ENCODE measurements at places on chromosomes 12 and 14. TPM values are rescaled to one million over a fixed set of nuclear protein-coding genes. Genes with fewer than 3 reads are reported as not detected.

DNA sequence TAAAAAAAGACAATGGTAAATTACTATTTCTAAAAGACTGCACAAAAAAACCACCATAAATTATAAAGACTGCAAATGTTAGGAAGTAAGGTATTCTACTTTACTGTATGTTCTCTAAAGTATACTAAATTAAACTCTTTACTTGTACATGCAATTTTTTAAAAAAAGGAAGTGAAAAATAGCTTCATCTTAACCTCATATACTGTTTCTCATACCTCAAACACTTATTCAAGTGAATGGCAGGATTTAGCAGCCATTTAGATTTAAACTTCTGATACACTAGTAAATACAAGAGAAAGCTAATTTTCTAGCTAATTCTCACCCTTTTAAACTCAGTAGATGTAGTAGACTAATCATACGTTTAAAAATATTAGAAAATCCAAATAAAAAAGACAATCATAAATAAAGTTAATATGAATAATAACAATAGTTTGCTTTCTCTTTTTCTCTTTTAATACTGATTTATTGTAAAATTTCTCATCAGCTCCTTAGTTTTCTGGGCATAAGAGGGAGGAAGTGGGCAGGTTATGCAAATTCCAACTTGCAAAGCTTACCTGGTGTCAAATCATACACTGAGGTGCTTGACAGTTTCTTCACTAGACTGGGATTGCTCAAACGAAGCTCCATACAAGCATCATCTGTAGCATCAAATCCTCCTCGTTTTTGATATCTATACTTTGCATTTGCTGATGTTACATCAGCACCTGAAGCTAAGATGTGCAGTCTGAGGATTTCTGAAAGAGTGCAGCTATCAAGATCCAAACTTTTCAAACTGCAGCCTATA, 71.0 kb upstream of the CFL2 start:
- H3K27ac ChIP-seq: no peak overlapping the region
- no peaks in the 10 kb centered on the region for H3K27me3 ChIP-seq
- no peaks in the 10 kb centered on the region for H3K4me1 ChIP-seq

GRCh38 chr12:56192582-56192981, 3.3 kb upstream of the SMARCC2 start:
- no peak overlapping the region for H3K4me3 ChIP-seq
- no peaks in the 10 kb centered on the region for H3K36me3 ChIP-seq
- peaks cover 18% of the 10 kb centered on the region for H3K4me1 ChIP-seq
- no peak overlapping the region for H3K27ac ChIP-seq
- no peaks in the 10 kb centered on the region for H3K27me3 ChIP-seq

GRCh38 chr14:94066089-94066676, 14.8 kb downstream of the DDX24 start:
- peaks cover 51% of the 10 kb centered on the region for H3K4me1 ChIP-seq
- H3K27me3 ChIP-seq: no peaks in the 10 kb centered on the region
- DNase-seq: peak; percentile 69
- H3K4me3 ChIP-seq: no peak overlapping the region
- H3K36me3 ChIP-seq: peaks cover 4% of the 10 kb centered on the region

GRCh38 chr14:24414732-24415420, 14.6 kb downstream of the CBLN3 start:
- peaks cover 25% of the 10 kb centered on the region for H3K4me1 ChIP-seq
- H3K27ac ChIP-seq: no peak overlapping the region
- no peaks in the 10 kb centered on the region for H3K36me3 ChIP-seq

- no peak for DNase-seq
- no peaks in the 10 kb centered on the region for H3K27me3 ChIP-seq
- no peaks in the 10 kb centered on the region for H3K4me1 ChIP-seq
- no peaks in the 10 kb centered on the region for H3K36me3 ChIP-seq
- H3K4me3 ChIP-seq: no peak overlapping the region
Observed at GRCh38 chr12:69645031-69645430, 34.3 kb upstream of the LRRC10 start.

DNA sequence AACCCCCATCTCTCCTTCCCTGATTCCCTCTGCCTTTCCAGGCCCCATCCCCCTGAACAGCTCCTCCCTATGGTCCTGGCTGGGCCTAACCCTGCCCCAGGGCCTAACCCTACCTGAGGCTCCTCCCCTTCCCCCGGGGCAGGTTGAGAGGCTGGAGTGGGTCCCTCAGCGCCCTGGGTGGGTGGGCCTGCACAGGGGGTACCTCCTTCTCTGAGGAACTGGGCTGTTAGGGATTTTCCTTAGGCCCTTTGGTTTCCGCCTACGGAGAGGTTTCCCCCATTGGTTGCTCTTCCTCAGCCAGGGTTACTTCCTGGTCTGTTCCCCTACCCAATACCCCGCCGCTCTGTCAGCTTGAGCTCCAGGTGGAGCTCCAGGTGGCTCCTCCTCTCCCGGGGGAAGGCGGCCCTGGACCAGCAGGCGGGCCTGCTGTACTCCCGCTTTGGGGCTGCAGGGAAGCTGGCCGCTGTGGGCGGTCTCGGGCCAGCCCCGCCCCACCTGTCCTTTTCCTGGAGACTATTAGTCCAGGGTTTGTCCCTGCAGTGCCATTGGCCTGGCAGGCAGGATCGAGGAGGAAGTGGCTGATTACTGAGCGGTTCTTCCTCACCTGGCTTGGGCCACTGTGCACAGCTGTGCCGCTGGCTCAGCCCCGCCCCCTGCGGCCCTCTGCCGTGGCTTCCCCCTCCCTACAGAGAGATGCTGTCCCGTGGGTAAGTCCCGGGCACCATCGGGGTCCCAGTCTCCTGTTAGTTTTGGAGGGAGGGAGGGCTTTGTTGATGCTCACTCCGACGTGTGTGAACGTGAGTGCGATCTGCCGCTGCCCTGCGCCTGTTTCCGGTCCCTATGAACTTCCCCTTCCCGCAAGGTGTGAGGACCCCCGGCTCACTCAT, 2.5 kb downstream of the C12orf57 start:
- no peak overlapping the region for H3K4me3 ChIP-seq
- no peaks in the 10 kb centered on the region for H3K27me3 ChIP-seq
- peak overlapping the region; percentile 90 for H3K27ac ChIP-seq
- peaks cover 40% of the 10 kb centered on the region for H3K4me1 ChIP-seq

DNA sequence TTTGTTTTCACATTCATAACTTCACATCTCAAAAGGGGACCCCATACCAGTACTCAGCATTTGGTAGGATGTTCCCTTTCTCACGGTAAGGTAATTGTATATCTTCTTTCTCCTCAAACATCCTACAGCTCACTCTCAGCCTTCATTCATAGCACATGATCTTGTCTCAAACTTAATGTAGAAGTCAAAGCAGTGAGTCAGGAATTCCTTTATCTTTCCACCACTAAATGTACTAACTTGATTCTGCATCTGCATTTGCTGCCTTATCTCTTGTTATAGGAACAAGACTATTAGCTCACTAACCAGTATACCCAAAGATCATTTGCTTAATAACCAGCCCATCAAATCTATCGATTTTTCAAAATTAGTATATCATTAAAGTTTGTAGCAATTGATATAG, 22.9 kb downstream of the CPSF2 start:
- H3K27ac ChIP-seq: no peak overlapping the region
- H3K4me3 ChIP-seq: no peak overlapping the region
- H3K36me3 ChIP-seq: peaks cover 10% of the 10 kb centered on the region
- no peaks in the 10 kb centered on the region for H3K4me1 ChIP-seq

- peak overlapping the region; percentile 98 for H3K27ac ChIP-seq
- H3K36me3 ChIP-seq: no peaks in the 10 kb centered on the region
- peaks cover 17% of the 10 kb centered on the region for H3K4me1 ChIP-seq
Observed at GRCh38 chr12:56688846-56689109, 694 bp upstream of the PTGES3 start.

GRCh38 chr12:113464452-113464775, 7.3 kb downstream of the LHX5 start:
- no peak for DNase-seq
- no peak overlapping the region for H3K4me3 ChIP-seq
- peaks cover 49% of the 10 kb centered on the region for H3K4me1 ChIP-seq
- H3K36me3 ChIP-seq: no peaks in the 10 kb centered on the region
- H3K27me3 ChIP-seq: no peaks in the 10 kb centered on the region
- no peak overlapping the region for H3K27ac ChIP-seq

GRCh38 chr12:108712925-108713203, 18.5 kb downstream of the CORO1C start:
- no peaks in the 10 kb centered on the region for H3K36me3 ChIP-seq
- DNase-seq: no peak
- no peak overlapping the region for H3K4me3 ChIP-seq
- no peaks in the 10 kb centered on the region for H3K27me3 ChIP-seq

- H3K27me3 ChIP-seq: no peaks in the 10 kb centered on the region
- H3K4me1 ChIP-seq: no peaks in the 10 kb centered on the region
- DNase-seq: no peak
Observed at GRCh38 chr14:87325741-87326140, 667.2 kb downstream of the GALC start.

GRCh38 chr12:26987634-26988424, 26.4 kb downstream of the TM7SF3 start:
- DNase-seq: no peak
- H3K27me3 ChIP-seq: no peaks in the 10 kb centered on the region
- no peak overlapping the region for H3K27ac ChIP-seq
- H3K4me1 ChIP-seq: no peaks in the 10 kb centered on the region
- H3K4me3 ChIP-seq: no peak overlapping the region
- H3K36me3 ChIP-seq: peaks cover 13% of the 10 kb centered on the region

DNA sequence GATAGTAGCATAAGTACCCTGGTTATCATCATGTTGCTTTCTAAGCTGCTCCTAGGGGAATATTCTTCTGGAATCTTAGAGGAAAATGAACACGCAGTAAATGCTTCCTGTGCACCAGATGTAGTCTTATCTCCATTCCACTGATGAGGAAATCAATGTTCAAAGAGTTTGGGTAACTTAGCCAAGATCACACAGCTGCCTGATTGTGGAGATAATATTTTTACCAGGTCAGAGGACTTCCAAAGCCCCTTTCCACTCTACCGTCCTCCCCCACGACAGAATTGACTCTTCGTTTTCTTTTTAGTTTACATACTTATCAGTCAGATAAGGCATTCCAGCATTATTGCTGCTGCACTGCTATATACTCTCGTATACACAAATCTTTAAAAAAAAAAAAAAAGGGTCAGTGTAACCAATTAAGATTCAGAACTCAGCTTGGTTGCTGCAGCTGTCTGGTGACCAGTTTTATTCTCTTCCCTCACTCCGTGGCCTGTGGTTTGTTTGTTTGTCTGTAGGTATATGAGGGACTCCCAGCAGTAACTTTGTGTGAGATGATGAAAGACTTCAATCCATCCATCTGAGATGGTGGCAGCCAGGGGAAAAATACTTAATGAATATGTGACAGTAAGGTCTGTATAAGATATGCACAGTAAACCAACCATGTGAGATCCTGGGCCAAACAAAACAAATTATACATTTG, 110.5 kb downstream of the TGFB3 start:
- no peaks in the 10 kb centered on the region for H3K36me3 ChIP-seq
- no peaks in the 10 kb centered on the region for H3K27me3 ChIP-seq
- H3K27ac ChIP-seq: no peak overlapping the region

DNA sequence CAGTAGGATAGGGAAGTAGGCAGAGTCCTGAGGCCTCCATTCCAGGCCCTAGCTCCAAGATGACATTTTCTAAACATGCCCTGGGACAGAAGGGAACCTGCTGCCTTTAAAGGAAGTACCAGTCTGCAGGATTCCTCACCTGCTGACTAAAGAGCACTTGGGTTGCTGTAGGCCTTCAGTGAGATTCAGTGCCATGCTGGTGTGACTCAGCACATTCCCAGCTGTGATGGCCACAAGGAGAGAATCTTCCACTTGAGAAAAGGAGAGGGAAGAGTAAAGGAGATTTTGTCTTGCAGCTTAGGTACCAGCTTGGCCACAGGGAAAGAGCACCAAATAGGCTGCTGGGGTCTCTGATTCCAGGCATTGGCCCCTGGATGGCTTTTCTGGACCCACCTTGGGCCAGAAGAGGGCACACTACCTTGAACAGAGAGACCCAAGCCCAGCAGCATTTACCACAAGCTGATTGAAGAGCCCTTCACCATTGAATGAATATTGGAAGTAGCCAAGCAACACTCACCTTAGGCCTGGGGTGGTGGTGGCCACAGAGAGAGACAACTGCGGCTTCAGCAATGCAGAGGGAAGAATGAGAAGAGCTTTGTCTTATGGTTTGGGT, 498.3 kb downstream of the KCNH5 start:
- no peak overlapping the region for H3K27ac ChIP-seq
- no peak overlapping the region for H3K4me3 ChIP-seq
- H3K27me3 ChIP-seq: no peaks in the 10 kb centered on the region
- no peaks in the 10 kb centered on the region for H3K4me1 ChIP-seq
- DNase-seq: no peak

DNA sequence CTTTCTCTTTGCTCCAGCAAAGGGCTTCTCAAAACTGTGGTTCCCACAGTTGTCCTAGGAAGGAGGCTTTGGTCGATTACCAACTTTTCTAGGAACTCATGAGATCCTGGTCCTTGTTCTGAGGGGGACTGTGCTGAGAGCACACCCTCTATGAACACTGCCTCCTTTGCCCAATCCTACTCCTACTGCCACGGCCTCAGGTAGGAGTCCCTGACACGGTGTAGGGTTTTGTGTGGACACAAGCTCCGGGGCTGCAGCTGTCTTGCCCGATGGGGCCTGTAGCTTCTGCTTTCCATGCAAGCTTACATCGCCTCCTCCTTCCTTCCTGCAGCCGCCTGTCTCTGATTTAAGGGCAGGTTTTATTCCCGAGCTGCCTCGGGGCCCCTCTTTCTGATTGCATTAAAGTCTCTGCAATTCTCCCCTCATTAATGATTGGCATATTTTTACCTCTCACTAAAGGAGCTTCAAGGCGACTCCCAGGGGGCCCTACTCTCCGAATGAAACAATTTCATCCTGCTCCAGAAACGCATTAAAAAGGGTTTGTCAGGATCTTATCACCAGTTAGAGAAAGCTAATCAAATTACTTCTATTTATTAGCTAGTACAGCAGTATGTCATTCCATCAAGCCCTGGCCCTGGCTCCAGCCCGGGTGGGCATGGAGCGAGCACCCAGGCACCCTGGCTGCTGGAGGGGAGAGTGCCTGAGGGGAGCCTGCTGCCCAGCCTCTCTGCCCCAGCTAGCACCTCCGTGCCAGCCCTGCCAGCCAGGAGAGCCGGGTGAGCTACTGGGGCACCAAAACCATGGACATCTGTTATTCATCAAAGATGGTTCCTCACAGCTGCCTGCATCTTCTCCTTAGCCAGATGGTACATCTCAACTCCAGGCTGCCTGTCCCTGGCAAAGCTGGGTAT, 38.0 kb upstream of the ESRRB start:
- no peaks in the 10 kb centered on the region for H3K4me1 ChIP-seq
- H3K36me3 ChIP-seq: no peaks in the 10 kb centered on the region
- H3K27me3 ChIP-seq: no peaks in the 10 kb centered on the region
- no peak for DNase-seq
- H3K4me3 ChIP-seq: no peak overlapping the region

GRCh38 chr12:98470469-98471082, 44.8 kb upstream of the TMPO start:
- peaks cover 36% of the 10 kb centered on the region for H3K4me1 ChIP-seq
- no peak overlapping the region for H3K4me3 ChIP-seq
- H3K36me3 ChIP-seq: no peaks in the 10 kb centered on the region
- H3K27me3 ChIP-seq: no peaks in the 10 kb centered on the region

GRCh38 chr14:78983126-78983525, 813.0 kb downstream of the NRXN3 start:
- DNase-seq: no peak
- H3K4me1 ChIP-seq: no peaks in the 10 kb centered on the region
- no peaks in the 10 kb centered on the region for H3K36me3 ChIP-seq

GRCh38 chr14:58298477-58299400, at the start of gene ARID4A:
Gene ARID4A, plus strand, starts transcription at chr14:58298555. Its CDS starts 1,300 bp downstream, at chr14:58299855.
- no peaks in the 10 kb centered on the region for H3K27me3 ChIP-seq
- peak; percentile 92 for DNase-seq
- H3K27ac ChIP-seq: peak within 1 kb of the TSS; percentile 97
- H3K4me3 ChIP-seq: peak within 1 kb of the TSS; percentile 65

Gene IL26
- not detected for total RNA-seq

Gene KRT3
- total RNA-seq: not detected

Gene LIN7A
- 1.0 TPM for total RNA-seq

Gene PTCSC3
- total RNA-seq: not detected

Gene SLCO1A2
- not detected for total RNA-seq

Gene TRIM9
- total RNA-seq: 9.2 TPM

Gene NYNRIN
- total RNA-seq: 7.3 TPM

Gene CLEC14A
- 9.9 TPM for total RNA-seq

Gene C14orf39
- not detected for total RNA-seq

Gene CCDC175
- not detected for total RNA-seq
